ENCODE measurements at places on chromosomes 2 and 18. TPM values are rescaled to one million over a fixed set of nuclear protein-coding genes. Genes with fewer than 3 reads are reported as not detected.
A peak's percentile ranks its signal among the peaks of the same experiment; 100 is the strongest.

CNGA3 gene
- total RNA-seq: 1.3 TPM

DNA sequence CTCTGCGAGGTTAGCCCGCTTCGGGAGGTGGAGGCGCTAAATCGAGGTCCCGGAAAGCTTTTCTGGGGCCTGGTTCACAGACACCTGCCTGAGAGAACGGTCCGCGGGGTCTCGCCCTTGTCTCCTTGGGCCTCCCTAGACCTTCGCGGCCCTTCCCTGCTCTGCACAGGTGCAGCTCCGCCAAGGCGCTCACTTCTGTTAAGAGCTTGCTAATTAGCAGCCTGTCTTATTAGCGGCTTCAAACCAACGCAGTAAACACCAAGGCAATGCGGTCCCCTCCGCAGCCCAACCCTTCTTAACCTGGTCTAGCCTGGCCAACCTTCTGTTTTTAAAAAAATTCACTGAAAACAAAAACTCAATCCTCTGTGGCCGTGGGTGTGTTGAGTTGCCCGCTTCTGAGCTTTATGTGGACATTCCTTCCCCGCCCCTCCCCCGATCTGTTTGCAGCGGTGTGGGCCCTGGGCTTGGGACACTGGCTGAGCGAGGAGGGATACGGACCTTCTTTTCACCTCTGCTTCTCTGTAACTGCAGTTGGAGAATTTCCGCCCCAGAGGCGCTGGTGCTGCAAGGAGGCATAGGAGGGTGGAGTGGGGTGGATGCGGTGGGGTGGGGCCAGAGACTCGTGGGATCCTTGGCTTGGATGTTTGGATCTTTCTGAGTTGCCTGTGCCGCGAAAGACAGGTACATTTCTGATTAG is 3.4 kb upstream of the HOXD4 start:
- no peak for DNase-seq

- DNase-seq: no peak
Measured at GRCh38 chr2:124814968-124815745, 790.1 kb downstream of the CNTNAP5 start.

DNA sequence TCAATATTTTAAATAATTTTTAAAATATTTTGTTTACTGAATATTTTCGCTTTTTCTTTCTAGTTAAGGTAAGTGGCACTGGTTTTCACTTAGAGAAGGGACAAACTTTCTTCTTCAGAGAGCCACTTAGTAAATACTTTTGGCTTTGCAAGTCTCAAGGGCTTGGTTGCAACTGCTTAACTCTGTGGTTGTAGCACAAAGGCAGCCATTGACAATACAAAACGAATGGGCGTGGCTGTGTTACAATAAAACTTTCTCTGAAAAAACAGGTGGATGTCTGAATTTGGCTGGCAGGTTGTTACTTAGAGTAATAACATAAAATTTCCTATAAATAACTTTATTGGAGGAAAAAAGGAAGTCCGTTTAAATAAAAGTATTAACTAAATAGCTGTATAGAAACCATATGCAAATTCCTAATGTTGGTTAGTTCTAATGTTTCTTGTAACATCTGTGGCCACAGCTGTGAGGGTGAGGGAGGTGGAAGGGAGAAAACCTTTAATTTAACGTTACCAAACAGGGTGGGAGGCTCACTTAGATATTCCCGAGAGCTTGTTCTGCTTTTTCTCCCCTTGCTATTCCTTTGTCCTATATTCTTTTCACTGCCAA is 62.4 kb upstream of the TNP1 start:
- DNase-seq: no peak

EML6 gene
- total RNA-seq: 2.6 TPM

- no peak for DNase-seq
Measured at GRCh38 chr2:132391378-132391777, 25.2 kb upstream of the GPR39 start.

B3GNT7 gene
- total RNA-seq: 22.1 TPM

- DNase-seq: no peak
Measured at GRCh38 chr2:82224301-82224940, 1919.9 kb upstream of the LRRTM1 start.

- DNase-seq: peak; percentile 5
Measured at GRCh38 chr18:75408554-75409506, 18.7 kb downstream of the SMIM21 start.

- DNase-seq: no peak
Measured at GRCh38 chr2:202848813-202849212, 22.8 kb downstream of the ICA1L start.
